ENCODE measurements at places on chromosomes 5 and 9. TPM values are rescaled to one million over a fixed set of nuclear protein-coding genes. Genes with fewer than 3 reads are reported as not detected.

UBTD2 gene
- total RNA-seq = 32.5 TPM

DMGDH gene
- total RNA-seq = 0.54 TPM

IL9 gene
- not detected for total RNA-seq

INSL4 gene
- total RNA-seq = not detected

TXNDC8 gene
- not detected for total RNA-seq

ANXA1 gene
- total RNA-seq = 72.0 TPM

QRFP gene
- not detected for total RNA-seq

TNIP1 gene
- 81.9 TPM for total RNA-seq

NFIB gene
- total RNA-seq = 26.7 TPM

IL13 gene
- not detected for total RNA-seq

NMUR2 gene
- not detected for total RNA-seq

RETREG1 gene
- total RNA-seq = 0.74 TPM

SLC34A3 gene
- not detected for total RNA-seq

ZCCHC10 gene
- total RNA-seq = 30.8 TPM

SPINK4 gene
- total RNA-seq = not detected

GDF9 gene
- 0.54 TPM for total RNA-seq

ADAMTS2 gene
- 0.13 TPM for total RNA-seq

KIF27 gene
- 3.4 TPM for total RNA-seq

HNRNPAB gene
- 273 TPM for total RNA-seq
